ENCODE measurements at places on chromosomes 4 and X. TPM values are rescaled to one million over a fixed set of nuclear protein-coding genes. Genes with fewer than 3 reads are reported as not detected.

DNA sequence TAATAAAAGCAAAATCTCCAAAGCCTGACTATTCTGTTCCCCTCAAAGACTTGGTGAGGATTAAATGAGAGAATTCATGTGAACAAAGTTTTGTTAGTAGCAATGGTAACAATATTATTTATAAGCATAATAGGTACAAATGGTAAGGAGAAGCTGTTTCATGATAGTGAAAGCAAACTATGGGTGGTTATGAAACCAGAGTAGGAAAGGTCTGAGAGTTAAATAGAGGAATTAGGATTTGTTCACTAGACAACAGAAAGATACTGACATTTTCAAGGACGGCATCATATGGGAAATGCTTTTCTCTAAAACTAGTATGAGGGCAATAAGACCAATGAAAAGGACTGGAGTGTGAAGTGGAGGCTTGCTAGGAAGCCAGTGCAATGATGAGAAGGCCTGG is 128.6 kb upstream of the FTHL17 start:
- H3K36me3 ChIP-seq, result no peaks in the 10 kb centered on the region
- no peaks in the 10 kb centered on the region for H3K4me1 ChIP-seq
- no peak for DNase-seq
- H3K27ac ChIP-seq, result no peak overlapping the region
- no peak overlapping the region for H3K4me3 ChIP-seq

- H3K4me1 ChIP-seq, result peaks cover 38% of the 10 kb centered on the region
- no peaks in the 10 kb centered on the region for H3K36me3 ChIP-seq
- H3K4me3 ChIP-seq, result no peak overlapping the region
- no peak for DNase-seq
- no peak overlapping the region for H3K27ac ChIP-seq
- H3K27me3 ChIP-seq, result no peaks in the 10 kb centered on the region
These were observed 23.1 kb downstream of the ATP8A1 start for GRCh38 chr4:42633605-42634388.

DNA sequence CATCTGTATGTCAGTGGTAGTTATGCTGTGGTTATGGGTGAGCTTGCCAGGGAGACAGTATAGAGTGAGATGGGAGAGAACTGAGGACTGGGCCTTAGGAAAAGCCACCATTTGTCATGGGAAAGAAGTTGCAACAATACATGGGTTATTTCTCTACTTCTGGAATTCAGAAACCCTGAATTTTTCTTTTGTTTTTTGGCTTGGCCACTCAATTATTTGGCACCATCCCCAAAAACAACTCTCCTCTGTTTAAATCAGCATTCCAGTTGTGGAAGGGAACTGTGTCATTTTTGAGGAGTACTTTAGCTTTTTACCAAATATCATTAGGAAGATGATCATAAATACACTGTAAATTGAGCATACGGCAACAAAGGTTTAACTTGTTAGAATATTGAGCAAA is 41.1 kb upstream of the ACSL4 start:
- H3K4me3 ChIP-seq, result no peak overlapping the region
- DNase-seq, result no peak
- no peaks in the 10 kb centered on the region for H3K27me3 ChIP-seq

- no peak for DNase-seq
- H3K27me3 ChIP-seq, result peaks cover 13% of the 10 kb centered on the region
- no peaks in the 10 kb centered on the region for H3K36me3 ChIP-seq
- no peak overlapping the region for H3K4me3 ChIP-seq
- no peak overlapping the region for H3K27ac ChIP-seq
- no peaks in the 10 kb centered on the region for H3K4me1 ChIP-seq
These were observed 1.6 kb downstream of the GRIA2 start for GRCh38 chr4:157221895-157222770.

DNA sequence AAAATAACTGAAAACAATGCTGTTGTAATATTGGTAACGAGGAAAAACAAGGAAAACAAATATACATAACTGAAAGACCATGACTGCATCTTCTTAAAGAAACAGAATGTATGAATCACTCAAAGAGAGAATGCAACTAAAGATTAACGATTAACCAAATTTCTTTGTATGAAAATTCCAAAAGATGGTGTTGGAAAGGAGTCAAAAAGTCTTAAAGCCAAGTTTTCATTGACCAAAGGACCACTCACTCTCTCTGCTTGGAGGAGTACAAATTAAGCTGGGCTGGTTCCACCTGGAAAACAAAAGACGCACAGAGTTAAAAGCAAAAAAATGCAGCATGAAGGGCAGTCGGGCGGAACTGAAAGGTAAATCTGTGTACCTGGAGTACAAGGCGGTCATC is 1.8 kb downstream of the DCAF12L1 start:
- no peak overlapping the region for H3K4me3 ChIP-seq
- H3K4me1 ChIP-seq, result no peaks in the 10 kb centered on the region
- no peak for DNase-seq
- H3K27me3 ChIP-seq, result peaks cover 3% of the 10 kb centered on the region
- no peak overlapping the region for H3K27ac ChIP-seq
- H3K36me3 ChIP-seq, result no peaks in the 10 kb centered on the region

DNA sequence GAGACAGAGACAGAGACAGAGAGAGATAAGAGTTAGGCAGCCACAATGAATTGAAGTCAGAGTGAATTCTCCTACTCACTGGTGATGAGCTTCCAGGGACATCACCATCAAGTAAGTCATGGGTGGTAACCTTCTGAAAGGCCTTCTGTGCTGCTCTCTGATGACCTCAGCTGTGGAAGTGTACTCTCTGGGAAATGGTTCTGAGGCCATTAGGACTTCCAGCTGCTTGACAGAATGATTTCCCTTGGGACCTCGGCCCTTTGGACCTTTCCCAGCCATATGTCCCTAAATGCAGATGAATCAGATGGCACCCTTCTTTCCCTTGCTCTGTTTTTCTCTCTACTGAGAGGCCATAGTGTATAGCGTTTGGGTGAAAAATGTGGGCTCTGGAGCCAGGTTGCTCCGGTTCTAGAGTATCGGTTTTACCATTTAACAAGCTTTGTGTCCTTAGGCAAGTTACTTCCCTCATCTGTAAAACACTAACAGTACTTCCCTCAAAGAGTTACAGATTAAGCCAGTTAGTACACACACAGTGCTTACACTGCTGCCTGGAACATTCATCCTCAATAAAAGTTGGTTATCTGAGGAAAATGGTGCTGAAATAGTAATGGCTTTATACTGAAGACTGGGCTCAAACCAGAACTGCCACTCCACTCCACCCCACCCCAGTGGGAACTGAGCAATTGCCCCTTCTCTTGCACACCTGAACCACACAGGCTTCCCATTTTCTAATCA is 7.6 kb downstream of the SEPTIN11 start:
- no peak overlapping the region for H3K4me3 ChIP-seq
- H3K27me3 ChIP-seq, result no peaks in the 10 kb centered on the region
- no peaks in the 10 kb centered on the region for H3K36me3 ChIP-seq
- DNase-seq, result no peak
- no peak overlapping the region for H3K27ac ChIP-seq

- no peak overlapping the region for H3K27ac ChIP-seq
- H3K36me3 ChIP-seq, result no peaks in the 10 kb centered on the region
- no peaks in the 10 kb centered on the region for H3K4me1 ChIP-seq
- no peaks in the 10 kb centered on the region for H3K27me3 ChIP-seq
- DNase-seq, result no peak
These were observed 2666.5 kb downstream of the ARAP2 start for GRCh38 chr4:33577791-33578190.

DNA sequence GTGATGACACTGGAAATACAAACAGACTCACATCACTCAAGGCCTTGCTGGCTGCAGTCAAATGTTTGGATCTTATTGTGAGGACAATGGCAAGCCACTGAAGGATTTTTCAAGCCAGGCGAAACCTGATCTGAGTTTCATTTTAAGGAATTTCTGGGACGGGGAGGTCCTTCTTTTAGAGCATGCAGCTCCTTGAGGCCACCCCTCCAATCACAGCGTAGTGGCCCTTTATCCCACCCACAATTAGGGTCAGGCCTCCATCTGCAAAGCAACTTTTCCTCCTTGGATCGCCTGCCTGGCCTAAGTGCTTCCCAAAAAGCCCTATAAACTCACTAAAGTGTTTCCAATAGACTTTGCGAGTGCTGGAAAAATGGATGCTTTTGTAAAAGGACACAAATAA is 115.5 kb downstream of the EFHC2 start:
- no peaks in the 10 kb centered on the region for H3K27me3 ChIP-seq
- no peak overlapping the region for H3K27ac ChIP-seq
- DNase-seq, result no peak
- no peaks in the 10 kb centered on the region for H3K36me3 ChIP-seq
- H3K4me3 ChIP-seq, result no peak overlapping the region

DNA sequence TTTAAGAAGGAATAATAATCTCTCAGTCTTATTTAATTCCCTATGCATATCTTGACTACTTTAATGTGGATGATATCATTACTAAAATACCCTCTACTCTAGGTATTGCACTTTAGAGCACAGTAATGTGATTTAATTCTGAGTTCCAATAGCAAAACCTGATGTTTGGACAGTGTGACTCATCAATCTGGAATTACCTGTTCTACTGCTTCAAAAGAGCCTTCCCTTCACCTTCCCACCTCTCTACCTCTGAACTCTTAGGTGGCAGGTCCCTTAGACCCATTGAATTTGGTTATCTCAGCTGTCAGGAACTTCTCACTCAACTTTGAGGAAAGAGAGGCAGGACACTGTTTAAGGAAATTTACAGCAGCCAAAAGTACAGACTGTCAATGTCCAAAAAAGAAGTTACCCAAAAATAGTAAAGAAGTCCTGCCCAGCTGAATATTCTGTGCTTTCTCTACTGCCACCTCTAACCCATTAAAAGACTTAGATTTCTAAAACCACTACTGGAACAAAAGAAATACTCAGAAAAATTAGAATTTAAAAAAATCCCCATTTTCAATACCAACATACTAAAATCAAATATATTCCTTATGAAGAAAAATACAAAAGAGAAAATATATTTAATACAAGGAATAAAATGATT is 123.1 kb upstream of the GPM6A start:
- no peak overlapping the region for H3K27ac ChIP-seq
- H3K27me3 ChIP-seq, result no peaks in the 10 kb centered on the region
- no peak overlapping the region for H3K4me3 ChIP-seq
- H3K4me1 ChIP-seq, result no peaks in the 10 kb centered on the region
- DNase-seq, result no peak
- no peaks in the 10 kb centered on the region for H3K36me3 ChIP-seq

- H3K36me3 ChIP-seq, result no peaks in the 10 kb centered on the region
- H3K4me1 ChIP-seq, result no peaks in the 10 kb centered on the region
- H3K27ac ChIP-seq, result no peak overlapping the region
- DNase-seq, result no peak
These were observed 48.6 kb upstream of the PPP2R2C start for GRCh38 chr4:6520978-6521377.

DNA sequence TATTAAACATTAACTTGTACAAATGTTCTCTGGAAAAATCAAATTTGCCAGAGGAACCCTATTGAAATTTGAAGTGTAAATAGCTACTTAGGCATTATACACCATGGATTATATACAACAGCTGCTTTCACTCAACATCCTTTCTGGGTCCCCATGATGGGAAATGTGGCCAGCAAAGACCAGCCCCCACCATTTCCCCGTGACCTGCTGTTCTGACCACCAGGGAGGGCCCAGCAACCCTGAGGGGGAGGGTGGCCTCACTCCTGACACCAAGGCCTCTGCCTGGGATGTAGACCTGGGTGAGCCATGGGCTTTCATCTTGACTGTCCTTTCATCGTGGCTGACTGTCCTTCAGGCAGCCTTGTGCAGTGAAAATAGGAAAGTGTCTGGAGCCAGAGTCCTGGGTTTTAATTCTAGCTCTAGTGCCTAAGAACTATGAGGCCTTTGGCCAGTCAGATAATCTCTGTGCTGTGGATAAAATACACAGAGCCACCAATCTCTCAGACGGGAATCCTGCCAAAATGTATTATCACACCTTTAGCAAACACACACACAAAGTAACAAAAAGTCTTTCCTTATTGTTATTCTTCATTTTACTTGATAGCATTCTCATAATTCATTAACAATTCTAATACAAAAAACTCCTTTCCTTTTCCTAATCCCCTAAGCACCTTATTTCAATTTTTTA is 45.1 kb downstream of the NR3C2 start:
- no peaks in the 10 kb centered on the region for H3K4me1 ChIP-seq
- H3K27ac ChIP-seq, result no peak overlapping the region
- H3K36me3 ChIP-seq, result no peaks in the 10 kb centered on the region
- DNase-seq, result no peak
- no peaks in the 10 kb centered on the region for H3K27me3 ChIP-seq

DNA sequence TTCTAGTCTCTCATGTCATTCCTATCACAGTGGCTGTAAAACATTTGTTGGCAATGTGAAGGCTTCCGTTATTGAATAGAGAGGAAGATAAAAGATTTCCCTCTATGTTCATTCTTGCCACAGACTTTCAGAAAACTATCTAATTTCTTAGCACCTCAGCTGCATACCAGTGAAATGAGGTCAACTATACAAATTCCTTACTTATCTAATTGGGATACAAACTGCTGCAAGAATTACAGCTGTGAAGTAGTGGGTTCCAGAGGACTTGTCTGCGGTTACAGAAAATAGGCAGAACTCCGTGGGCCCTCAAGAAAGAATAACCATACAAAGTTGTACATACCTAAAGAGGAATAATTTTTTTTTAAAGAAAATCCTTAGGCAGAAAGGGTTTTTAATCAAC is 175.8 kb downstream of the PPP1R2C start:
- DNase-seq, result no peak
- H3K27ac ChIP-seq, result no peak overlapping the region
- H3K27me3 ChIP-seq, result no peaks in the 10 kb centered on the region
- H3K4me1 ChIP-seq, result no peaks in the 10 kb centered on the region

GRCh38 chr4:27764526-27764837 is 903.8 kb downstream of the STIM2 start:
- H3K4me3 ChIP-seq, result no peak overlapping the region
- H3K36me3 ChIP-seq, result no peaks in the 10 kb centered on the region
- H3K27ac ChIP-seq, result no peak overlapping the region

DNA sequence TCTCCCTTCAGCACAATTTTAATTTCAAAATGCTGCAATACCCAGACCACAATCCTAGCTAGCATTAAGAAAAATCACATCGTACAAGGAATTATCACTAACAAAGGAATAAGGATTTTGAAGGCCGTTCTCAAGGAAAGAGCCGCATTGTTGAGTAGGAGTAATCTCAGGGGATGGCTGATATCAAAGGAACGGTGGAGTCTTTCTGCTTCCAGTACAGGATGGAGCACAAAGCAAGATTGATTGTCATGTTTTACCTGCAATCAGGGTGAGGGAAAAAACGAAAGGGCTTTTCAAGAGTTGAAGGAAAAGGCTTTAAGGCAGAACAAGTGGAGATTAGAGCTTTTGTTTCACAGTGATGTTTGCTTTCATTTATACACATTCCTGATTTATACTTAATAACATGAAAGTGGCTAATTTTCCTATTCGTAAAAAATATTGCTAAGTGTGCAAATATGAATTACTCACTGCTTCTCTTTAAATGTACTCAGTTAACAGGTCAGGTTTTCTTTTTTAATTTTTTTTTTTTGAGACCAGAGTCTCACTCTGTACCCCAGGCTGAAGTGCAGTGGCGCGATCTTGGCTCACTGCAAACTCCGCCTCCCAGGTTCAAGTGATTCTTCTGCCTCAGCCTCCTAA is 207.0 kb downstream of the TRIML1 start:
- no peaks in the 10 kb centered on the region for H3K27me3 ChIP-seq
- no peaks in the 10 kb centered on the region for H3K36me3 ChIP-seq
- no peak overlapping the region for H3K4me3 ChIP-seq
- no peak overlapping the region for H3K27ac ChIP-seq
- H3K4me1 ChIP-seq, result no peaks in the 10 kb centered on the region

Gene ATP8A1
- 25.0 TPM for total RNA-seq

Gene IL2
- total RNA-seq, result 4.2 TPM

Gene STIM2
- 43.3 TPM for total RNA-seq

Measured in thymus (tissue), 14 donors.